Brain pericyte (primary cell): ENCODE measurements at places on chromosomes 2 and 18.
A peak's percentile ranks its signal among the peaks of the same experiment; 100 is the strongest.

DNA sequence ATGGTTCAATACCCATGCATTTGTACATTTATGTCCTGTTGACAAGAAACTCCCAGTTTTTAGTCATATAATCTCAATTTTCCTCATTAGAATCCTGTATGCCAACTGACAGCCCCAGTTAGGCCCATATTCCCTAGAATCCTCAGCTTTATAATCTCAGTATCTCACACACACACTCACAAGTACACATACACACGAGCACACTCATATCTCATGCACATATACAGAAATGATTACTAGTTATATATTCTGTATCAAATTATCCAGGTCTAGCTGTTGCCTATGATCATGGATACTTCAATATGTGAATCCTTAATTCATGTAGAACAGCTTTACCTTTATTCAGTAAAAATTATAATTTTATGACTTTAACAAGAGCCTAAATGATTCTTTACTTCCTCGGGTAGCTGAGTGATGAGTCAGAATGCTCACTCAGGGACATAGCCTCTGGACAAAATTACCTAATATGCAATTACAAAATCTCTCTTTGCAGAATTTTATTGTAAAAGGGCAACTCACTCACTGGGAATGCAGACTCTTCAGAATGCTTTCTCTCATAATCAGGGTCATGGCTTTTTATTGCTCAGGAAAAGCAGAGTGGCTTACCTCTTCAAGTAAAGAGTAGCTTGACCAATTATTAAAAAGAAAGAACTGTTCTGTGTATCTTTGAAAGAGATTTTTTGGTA lies 193.6 kb upstream of the PIK3C3 start:
- DNase-seq = no peak

GRCh38 chr18:35345460-35345921 lies 1.3 kb upstream of the ZNF24 start:
- peak; percentile 6 for DNase-seq

- no peak for DNase-seq
Measured at GRCh38 chr18:23207994-23208393, 72.7 kb downstream of the CABLES1 start.

GRCh38 chr2:191746346-191747169 lies 68.6 kb downstream of the NABP1 start:
- no peak for DNase-seq

DNA sequence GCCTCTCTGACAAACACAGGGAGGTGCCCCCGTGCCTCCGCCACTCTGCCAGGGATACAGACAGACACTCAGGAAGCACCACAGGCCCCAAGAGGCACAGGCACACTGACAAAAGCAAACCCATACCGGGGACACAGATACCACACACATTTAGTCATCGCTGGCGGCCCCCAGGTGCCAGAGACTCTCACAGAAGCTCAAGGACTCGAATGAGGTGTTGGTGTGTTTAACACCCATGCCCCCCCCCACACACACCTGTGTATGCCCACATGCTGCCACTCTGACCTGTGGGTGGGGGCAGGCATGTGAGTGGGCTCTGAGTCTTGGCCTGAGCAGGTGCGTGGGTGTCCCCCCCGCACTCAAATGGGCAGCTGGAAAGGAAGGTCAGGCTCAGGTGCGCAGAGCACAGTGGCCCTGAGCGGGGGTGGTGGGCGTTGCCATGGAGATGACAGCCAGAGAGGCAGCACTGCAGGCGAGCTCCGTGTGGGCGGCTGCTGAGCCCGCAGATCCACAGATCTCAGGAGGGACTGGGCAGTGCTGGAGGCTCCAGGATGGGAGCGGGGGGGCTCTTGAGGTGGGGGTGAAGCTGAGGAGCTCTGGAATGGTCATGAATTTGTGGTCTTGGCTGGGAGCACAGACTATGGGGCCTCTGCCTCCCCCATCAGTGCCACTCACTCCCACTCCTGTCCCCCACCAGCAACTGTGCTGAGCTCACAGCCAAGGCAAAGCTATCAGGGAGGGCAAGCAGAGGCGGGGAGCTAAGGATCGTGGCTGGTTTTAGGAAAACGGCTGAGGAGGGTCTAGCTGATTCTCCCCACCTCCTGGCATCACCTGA lies 73.9 kb upstream of the TAF1B start:
- no peak for DNase-seq

DNA sequence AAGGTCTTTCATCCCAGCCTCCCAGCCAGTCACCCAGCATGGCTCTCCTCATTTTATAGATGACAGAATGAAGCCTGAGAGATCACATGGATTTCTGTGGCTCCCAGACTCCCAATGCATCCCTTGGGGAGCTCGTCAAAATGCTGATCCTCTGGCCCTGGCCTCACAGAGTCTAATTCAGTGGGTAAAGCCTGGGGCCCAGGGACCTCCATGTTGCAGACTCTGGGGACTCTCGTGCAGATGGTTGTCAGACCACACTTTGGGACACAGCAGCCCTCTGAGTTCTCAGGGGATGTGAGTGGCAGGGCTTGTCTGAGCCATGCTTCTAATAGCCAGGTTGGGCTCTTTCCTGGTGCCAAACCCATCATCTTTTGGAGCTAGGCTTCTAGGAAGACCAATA lies 97.0 kb downstream of the CTIF start:
- DNase-seq = no peak

GRCh38 chr2:18957909-18958308 lies 368.5 kb upstream of the NT5C1B start:
- no peak for DNase-seq

DNA sequence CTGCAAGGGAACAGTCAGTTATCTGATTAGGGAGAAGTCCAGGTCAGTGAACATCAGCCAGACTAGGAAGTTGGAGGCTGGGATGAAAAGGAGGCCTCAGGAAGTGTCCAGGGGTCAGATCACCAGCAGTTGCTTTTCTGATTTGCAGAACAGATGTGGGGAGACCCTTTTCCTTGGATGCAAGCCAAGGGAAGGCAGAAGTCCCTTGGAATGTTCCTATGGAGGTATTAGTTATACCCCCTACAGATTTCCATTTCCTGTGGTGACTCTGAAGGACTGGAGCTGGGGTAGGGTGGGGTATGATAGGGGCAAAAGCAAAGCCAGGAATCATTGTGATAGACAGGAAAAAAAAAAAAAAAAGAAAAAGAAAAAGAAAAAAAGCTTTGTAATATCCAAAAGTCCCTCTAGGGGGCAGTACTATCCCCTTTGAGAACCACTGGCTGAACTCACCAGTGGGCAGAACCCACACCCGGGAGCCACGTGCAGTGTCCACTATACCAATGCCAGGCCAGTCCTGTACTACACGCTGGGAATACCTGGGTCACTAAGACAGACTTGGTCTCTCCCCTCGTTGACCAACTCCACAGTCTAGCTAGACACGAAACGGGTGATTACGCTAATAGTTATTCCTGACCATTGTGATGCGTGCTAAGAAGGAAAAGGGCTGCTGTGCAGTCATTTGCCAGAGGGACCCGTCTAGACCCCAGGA lies 7.4 kb downstream of the DYSF start:
- DNase-seq = no peak

DNA sequence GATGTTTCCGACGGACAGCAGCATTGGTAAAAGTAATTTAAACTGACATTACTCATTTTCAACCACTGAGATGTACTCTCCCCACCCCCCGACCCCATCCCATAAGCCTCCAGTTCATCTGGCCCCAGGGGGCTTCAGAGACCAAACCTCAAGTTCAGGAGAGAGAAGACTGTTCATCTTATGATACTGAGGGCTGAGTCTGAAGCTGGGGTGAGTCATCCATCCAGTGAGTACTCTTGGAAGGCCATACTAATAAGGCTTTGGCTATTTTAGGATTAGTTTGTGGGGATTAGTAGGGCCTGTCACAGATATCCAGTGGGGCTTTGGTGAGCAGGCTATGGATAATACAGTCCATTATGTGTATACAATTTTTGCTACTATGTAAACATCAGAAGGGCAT lies 125.3 kb upstream of the APCDD1 start:
- DNase-seq = no peak

GRCh38 chr2:45806563-45807358 lies 155.3 kb downstream of the PRKCE start:
- no peak for DNase-seq
